ENCODE measurements at places on chromosomes 6 and 20. TPM values are rescaled to one million over a fixed set of nuclear protein-coding genes. Genes with fewer than 3 reads are reported as not detected.

The RSPO4 gene
- 1.00 TPM for total RNA-seq

The CRISP3 gene
- total RNA-seq, result 1.1 TPM

The SSTR4 gene
- total RNA-seq, result not detected

The ESF1 gene
- 9.8 TPM for total RNA-seq

The MAP7 gene
- total RNA-seq, result 23.4 TPM

The RFX6 gene
- not detected for total RNA-seq

The IL22RA2 gene
- total RNA-seq, result not detected

The DACT2 gene
- total RNA-seq, result 2.6 TPM

The SLC17A4 gene
- not detected for total RNA-seq

The ADGRF4 gene
- 0.28 TPM for total RNA-seq

The EDN1 gene
- total RNA-seq, result 18.9 TPM

The BMP2 gene
- total RNA-seq, result 28.8 TPM

The POU5F1 gene
- total RNA-seq, result 19.5 TPM

The CALHM6 gene
- total RNA-seq, result 6.0 TPM

The MRPL18 gene
- 42.9 TPM for total RNA-seq

All from lung (tissue), 17 donors.